ENCODE measurements at places on chromosomes 12 and 14.
A peak's percentile ranks its signal among the peaks of the same experiment; 100 is the strongest.

GRCh38 chr12:46222636-46223035 is 46.2 kb downstream of the SLC38A1 start:
- DNase-seq, result no peak

- no peak for DNase-seq
Measured at GRCh38 chr12:91274916-91275315, 92.3 kb upstream of the DCN start.

GRCh38 chr14:71692496-71692895 is 239.7 kb upstream of the RGS6 start:
- DNase-seq, result no peak

DNA sequence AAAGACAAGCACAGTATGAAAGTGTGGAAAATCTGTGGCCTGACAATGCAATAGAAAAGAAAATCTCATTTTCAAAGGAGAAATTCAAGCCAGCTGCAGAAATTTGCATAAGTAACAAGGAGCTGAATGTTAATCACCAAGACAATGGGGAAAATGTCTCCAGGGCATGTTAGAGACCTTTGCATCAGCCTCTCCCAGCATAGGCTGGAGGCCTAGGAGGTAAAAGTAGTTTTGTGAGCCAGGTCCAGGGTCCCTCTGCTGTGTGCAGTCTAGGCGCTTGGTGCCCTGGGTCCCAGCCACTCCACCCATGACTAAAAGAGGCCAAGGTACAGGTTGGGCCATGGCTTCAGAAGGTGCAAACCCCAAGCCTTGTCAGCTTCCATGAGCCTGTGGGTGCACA is 58.3 kb downstream of the TESPA1 start:
- no peak for DNase-seq

GRCh38 chr12:124914392-124915238 is at the start of gene UBC:
Gene UBC, minus strand, starts transcription at chr12:124914650. Its CDS starts 879 bp downstream, at chr12:124913771.
- peak; percentile 90 for DNase-seq

- DNase-seq, result no peak
Measured at GRCh38 chr12:58206876-58207275, 265.5 kb downstream of the ATP23 start.

DNA sequence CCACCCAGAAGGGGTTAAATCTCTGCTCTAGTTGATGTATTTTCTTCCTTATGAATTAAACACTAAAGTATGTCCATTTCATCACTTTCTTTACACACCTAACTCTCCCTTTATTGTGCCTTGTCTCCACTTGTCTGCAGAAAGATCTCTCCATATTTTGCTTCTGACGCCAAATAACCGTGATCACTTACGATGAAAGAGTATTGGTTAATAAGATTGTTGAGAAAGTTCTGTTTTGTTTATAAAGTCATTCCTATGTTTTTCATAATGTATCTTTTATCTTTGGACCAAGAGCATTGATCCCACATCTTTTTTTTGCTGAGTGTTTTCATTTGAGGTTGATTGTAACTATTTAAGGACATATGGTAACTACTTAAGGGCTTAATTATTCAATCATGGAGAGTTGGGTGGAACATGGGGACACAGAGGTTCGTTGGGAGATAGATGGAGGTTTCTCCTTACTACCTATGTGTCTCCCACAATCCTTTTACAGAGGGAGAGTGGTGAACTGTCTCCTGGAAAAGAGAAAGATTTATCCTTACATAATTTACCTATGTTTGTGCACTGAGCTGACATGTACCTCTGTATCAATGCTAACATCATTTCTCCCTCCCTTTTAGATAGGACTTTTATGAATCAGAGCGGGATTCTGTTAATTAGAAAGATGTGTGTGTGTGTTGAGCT is 120.7 kb upstream of the SLC38A2 start:
- DNase-seq, result no peak
